ENCODE measurements at places on chromosomes 5 and 9. TPM values are rescaled to one million over a fixed set of nuclear protein-coding genes. Genes with fewer than 3 reads are reported as not detected.

DNA sequence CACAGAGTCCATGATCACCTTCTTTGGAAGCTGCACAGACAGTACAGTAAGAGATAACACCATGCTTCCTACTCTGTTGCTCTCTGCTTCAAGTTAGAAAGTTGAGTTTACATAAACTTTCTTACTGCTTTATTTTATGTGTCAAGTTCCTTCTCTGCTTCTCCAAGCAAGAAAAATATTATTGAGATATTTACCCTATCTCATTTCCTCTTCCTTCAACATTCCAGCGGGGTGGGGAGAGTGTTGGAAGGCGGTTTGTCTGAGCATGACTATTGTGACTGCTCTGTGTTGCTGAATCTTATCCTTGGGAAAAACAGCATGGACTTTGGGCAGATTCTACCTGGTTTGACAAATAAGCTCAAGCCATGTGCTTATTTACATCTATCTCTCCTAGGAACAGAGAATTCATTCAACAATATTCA lies 66.9 kb upstream of the EPB41L4A start:
- no peaks in the 10 kb centered on the region for H3K27me3 ChIP-seq
- no peaks in the 10 kb centered on the region for H3K4me1 ChIP-seq
- no peak overlapping the region for H3K4me3 ChIP-seq
- DNase-seq: no peak
- no peaks in the 10 kb centered on the region for H3K36me3 ChIP-seq
- no peak overlapping the region for H3K27ac ChIP-seq

- DNase-seq: no peak
- H3K4me3 ChIP-seq: no peak overlapping the region
- no peaks in the 10 kb centered on the region for H3K27me3 ChIP-seq
- no peaks in the 10 kb centered on the region for H3K36me3 ChIP-seq
- H3K27ac ChIP-seq: no peak overlapping the region
Observed at GRCh38 chr5:138685193-138685745, 68.0 kb upstream of the CTNNA1 start.

GRCh38 chr9:69857131-69857530 lies 36.5 kb downstream of the CFAP95 start:
- DNase-seq: no peak
- no peaks in the 10 kb centered on the region for H3K36me3 ChIP-seq
- no peak overlapping the region for H3K27ac ChIP-seq
- H3K4me1 ChIP-seq: no peaks in the 10 kb centered on the region
- H3K4me3 ChIP-seq: no peak overlapping the region
- H3K27me3 ChIP-seq: no peaks in the 10 kb centered on the region

CDX1 gene
- total RNA-seq: not detected

GRCh38 chr9:34948451-34948850 lies 9.6 kb upstream of the PHF24 start:
- H3K27me3 ChIP-seq: peaks cover 29% of the 10 kb centered on the region
- no peak overlapping the region for H3K27ac ChIP-seq
- DNase-seq: no peak
- no peaks in the 10 kb centered on the region for H3K4me1 ChIP-seq

DNA sequence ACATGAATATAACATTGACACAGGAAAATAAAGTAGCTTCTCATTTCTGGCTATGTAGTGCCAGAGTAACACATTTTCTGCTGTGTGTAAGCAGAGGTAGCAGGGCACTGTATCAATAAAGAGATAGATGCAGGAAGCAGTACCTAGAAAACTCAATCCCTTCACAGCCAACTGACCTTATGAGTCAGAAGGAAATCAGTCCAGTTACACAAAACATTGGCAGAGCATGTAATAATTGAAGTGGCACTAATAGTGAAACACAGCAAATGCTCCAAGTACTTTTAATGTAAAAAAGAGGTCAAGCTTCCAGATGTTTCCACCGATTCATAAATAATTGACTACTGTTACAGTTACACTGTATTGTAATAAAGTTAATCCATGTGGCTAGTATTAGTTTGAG lies 706.6 kb downstream of the EFNA5 start:
- peaks cover 4% of the 10 kb centered on the region for H3K4me1 ChIP-seq
- no peaks in the 10 kb centered on the region for H3K27me3 ChIP-seq

DNA sequence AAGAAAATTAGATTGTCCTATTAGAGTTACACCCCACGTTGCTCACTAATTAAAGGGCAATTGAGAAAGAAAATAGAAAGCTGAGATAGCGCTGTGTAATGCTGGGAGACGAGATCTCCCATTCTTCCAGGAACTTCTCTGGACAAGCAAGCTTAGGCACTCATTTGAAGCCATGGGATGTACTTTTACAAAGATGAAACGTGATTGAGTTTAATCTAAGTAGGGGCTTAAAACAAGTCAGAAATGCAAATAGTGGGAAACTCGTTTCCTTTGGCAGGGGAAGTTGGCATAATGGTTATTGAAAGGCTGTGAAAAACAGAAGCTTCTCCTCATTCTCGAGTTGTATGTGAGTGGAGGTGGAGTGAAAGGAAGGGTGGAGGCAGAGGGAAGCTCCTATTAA lies 3.7 kb downstream of the PRDM6 start:
- peaks cover 100% of the 10 kb centered on the region for H3K27me3 ChIP-seq
- no peaks in the 10 kb centered on the region for H3K36me3 ChIP-seq
- peaks cover 35% of the 10 kb centered on the region for H3K4me1 ChIP-seq

DNA sequence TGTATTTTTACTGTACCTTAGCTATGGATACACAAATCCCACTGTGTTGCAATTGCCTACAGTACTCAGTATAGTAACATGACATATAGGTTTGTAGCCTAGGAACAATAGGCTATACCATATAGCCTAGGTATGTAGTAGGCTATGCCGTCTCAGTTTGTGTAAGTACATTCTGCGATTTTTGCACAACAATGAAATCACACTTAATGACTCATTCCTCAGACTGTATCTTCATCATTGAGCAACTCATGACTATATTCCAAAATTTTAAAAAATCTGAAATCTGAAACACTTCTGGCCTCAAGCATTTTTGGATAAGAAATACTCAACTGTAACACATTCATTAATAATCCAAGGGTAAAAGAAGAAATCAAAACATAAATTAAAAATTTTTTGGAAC lies 666.8 kb upstream of the GRAMD2B start:
- no peaks in the 10 kb centered on the region for H3K36me3 ChIP-seq
- no peaks in the 10 kb centered on the region for H3K4me1 ChIP-seq
- H3K4me3 ChIP-seq: no peak overlapping the region
- no peaks in the 10 kb centered on the region for H3K27me3 ChIP-seq
